ENCODE measurements at places on chromosomes 12 and 14.
A peak's percentile ranks its signal among the peaks of the same experiment; 100 is the strongest.

DNA sequence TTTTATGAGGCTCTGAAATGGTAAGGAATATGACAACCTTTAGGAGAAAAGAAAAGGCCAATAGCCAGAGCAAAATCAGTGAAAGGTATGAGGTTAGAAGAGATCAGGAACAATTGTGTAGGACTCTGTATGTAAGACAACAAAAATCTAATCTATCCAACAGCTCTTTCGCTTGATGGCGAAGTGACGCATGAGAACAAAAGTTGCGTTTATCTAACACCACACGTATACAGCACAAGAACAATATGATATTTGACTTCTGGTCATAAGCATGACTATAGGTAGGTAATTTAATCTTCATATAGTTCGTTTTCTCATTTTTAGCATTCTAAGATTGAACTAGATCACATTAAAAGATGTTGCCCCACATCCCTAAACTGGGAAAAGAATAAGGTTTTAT, 1.5 kb downstream of the CLECL1 start:
- DNase-seq = no peak

DNA sequence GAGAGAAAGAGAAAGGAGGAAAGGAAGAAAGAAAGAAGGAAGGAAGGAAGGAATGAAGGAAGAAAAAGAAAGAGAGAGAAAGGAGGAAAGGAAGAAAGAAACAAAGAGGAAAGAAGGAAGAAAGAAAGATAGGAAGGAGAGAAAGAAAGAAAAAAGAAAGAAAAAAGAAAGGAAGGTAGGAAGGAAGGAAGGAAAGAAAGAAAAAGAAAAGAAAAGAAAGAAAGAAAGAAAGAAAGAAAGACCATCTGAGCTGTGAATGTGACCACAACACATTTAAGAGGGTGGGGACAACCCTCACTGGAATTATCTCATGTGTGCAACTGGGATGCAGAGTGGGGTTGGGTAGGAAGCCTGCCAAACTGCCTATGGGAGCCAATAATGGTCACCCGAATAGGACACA, 36.0 kb upstream of the BATF start:
- DNase-seq = peak; percentile 84

DNA sequence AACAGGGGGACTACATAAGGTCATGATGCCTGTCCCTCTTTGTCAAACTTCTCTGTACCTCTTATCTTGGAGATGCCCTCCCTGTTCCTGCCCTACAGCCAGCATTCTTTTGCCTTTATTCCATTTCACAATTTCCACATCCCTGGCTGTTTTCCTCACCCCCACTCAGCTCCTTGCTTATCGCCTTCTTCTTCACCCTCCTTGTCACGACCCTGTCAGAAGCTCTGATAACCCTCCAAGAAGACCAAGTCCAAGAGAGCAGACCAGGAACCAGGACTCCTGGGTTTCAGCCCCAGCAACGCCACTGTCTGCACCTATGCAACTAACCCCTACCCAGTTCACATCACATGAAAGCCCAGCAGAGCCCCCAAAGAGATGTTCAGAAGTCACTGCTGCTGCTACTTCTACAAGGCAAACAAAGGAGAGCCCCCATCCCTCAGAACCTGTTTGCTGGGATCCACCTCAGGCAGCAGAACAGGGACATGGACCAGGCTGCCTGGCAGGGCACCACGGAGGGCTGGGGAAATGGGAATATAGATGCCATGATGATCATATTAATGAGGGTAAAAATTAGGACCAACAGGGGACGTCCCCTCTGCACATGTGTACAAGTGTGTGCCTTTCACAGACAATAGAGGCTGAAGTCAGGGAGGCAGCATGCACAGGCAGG, 92.8 kb downstream of the SINHCAF start:
- DNase-seq = no peak

DNA sequence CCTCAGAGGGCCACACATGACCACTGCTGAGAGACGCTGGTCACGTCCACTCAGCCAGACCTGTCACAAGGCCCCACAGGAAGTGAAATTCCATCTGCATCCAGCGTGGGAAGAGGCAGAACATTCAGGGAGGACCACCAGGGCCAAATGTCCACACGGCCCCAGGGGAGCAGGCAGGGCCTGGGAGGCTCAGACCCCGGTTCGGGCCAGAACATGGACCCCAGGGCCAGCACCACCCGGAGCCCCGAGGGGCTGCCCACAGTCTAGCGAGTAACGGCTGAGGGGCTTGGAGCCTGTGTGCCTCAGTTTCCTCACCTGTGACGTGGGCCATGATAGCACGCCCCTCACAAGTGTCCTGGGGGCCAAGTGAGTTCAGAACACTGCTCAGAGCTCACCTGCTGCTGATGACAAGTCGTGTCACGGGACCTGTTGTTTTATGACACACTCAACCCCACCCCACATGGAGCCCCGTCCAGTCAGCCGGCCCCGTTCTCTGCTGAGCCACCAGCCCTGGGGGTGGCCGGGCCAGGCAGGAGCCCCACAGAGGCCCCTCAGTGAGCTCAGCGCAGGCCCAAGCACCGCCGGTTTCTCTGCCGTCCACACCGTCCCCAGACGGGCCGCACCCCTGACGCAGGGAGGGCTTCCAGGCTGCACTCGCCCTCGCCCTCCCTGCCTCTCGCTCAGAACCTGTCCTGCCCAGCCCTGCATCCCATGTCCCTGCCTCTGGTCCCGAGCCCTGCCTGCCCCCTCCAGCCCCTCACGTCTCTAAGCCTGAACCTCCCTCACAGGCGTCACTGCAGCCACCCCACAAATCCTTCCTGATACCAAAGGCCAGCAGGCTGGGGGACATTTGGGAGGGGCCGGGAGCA, 79.5 kb upstream of the GALNT9 start:
- DNase-seq = no peak

GRCh38 chr12:114430306-114430705, 24.4 kb upstream of the TBX5 start:
- DNase-seq = no peak

- DNase-seq = peak; percentile 88
Observed at GRCh38 chr12:100154474-100155247, 12.0 kb upstream of the BLTP3B start.
